IMR-90 (cell line): ENCODE measurements at places on chromosomes 12 and 14.
A peak's percentile ranks its signal among the peaks of the same experiment; 100 is the strongest.

DNA sequence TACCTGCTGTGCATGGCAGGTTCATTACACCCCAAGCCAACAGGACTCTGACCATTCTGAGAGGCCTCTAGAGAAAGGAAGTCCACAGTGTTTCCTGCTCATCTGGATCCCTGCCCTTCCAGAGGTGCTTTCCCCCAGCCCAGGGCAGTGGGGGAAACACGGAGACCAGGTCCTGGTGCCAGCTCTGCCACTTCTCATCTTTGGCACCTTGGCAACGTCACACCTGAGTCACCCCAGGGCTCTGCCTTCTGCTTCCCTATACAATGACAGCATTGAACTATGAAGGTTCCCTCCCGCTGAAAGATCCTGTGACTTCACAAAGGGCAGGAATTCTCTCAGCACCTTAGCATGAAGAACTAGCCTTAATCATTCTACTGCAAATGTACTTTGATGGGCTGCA lies 74.9 kb downstream of the ANO2 start:
- no peak for DNase-seq

DNA sequence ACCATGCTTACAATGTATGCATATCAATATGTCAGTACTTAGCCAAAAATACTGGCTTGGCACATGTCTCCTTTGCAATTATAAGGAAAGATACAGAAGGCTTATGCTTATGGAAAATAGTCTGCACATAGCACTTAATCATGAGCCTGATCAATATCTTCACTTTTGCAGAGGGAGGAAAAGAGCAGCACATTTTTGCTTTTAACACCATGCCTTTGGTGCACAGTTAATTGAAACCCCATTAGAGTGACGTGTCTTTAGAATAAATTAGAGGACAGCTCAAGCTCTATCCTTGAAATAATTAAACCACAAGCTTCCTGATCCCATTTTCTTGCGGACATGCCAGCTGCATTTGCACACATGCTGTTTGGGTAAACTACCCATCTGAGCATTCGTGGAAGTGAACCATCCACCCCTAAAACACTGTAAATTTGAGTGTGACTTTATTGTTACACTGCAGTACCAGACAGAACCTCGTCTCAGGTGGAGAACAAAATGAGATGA lies 839.9 kb upstream of the MGAT4C start:
- DNase-seq, result no peak

GRCh38 chr14:20333494-20333841 lies 389 bp upstream of the CCNB1IP1 start:
- no peak for DNase-seq

DNA sequence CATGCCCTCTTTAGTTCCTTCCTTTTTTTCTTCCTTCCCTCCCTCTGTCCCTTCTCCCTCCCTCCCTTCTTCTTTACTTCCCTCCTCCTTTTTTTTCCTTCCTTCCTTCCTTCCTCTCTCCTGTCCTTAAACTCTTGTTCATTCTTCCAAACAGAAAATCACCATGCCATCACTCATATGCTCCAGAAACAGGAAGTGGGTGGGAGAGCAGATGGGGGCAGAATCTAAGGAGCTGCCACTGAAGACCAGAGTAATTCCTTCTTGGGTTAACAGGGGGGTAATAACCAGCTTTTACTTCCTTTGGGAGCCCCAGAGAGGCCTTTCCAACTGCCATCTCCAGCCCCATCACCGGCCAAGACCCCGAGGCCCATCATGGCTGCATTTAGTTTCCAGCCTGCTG lies 51.2 kb downstream of the SVOP start:
- DNase-seq, result no peak

DNA sequence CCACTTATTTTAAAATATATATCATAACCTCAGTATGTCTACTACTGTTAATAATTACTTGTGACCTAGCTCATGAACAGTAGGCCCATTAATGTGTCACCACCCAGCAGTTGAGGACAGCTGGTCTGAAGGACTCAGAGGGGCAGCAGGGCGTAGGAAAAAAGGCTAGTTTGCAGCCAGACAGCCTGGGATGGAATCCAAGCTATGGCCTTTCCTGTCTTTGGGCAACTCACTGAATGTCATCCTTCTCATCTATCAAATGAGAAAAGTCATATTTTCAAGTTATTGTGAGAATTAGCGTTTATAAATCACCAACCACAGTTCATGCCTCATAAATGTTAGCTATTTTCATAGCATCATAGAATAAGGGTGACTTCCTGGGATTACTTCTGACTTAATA lies 12.3 kb downstream of the DENND5B start:
- peak; percentile 49 for DNase-seq

- DNase-seq, result peak; percentile 0
These were observed 71.4 kb downstream of the ADAMTS20 start for GRCh38 chr12:43480591-43480990.

- DNase-seq, result no peak
These were observed 13.1 kb downstream of the P2RX2 start for GRCh38 chr12:132631666-132632065.

GRCh38 chr14:66495218-66496098 lies 9.3 kb downstream of the CCDC196 start:
- peak; percentile 71 for DNase-seq
